A549 treated with AZD2906 at 1 μM for 4 hours (cell line): ENCODE measurements at places on chromosomes 3 and 15. TPM values are rescaled to one million over a fixed set of nuclear protein-coding genes. Genes with fewer than 3 reads are reported as not detected.

Gene DPPA4
- total RNA-seq = not detected in 5 replicates

Gene C3orf70
- 0.07 to 0.21 TPM (median 0.09 TPM) in 5 replicates for total RNA-seq

Gene SLC6A6
- total RNA-seq = 82.8 to 116 TPM (median 96.0 TPM) in 5 replicates

Gene RRP9
- total RNA-seq = 33.5 to 47.3 TPM (median 42.8 TPM) in 5 replicates

Gene FSTL1
- 41.7 to 65.9 TPM (median 62.0 TPM) in 5 replicates for total RNA-seq

Gene CAPN3
- total RNA-seq = 0.17 to 0.36 TPM (median 0.22 TPM) in 5 replicates

Gene SPATA12
- 0.29 to 0.55 TPM (median 0.39 TPM) in 5 replicates for total RNA-seq

Gene SPPL2A
- 87.8 to 97.0 TPM (median 90.2 TPM) in 5 replicates for total RNA-seq

Gene CRABP1
- total RNA-seq = 0.98 to 2.4 TPM (median 1.8 TPM) in 5 replicates

Gene IL17RD
- total RNA-seq = 0.56 to 1.2 TPM (median 0.97 TPM) in 5 replicates

Gene MLF1
- total RNA-seq = 20.9 to 26.0 TPM (median 22.9 TPM) in 5 replicates

Gene MRPL46
- 51.4 to 62.4 TPM (median 58.0 TPM) in 5 replicates for total RNA-seq

Gene GPR62
- not detected in 5 replicates for total RNA-seq

Gene GP5
- 0.01 to 0.02 TPM in 2 of 5 replicates, not detected in the others for total RNA-seq

Gene GHSR
- not detected in 5 replicates for total RNA-seq

Gene C3orf18
- total RNA-seq = 2.1 to 2.7 TPM (median 2.4 TPM) in 5 replicates

Gene CLDN11
- 0.07 to 0.15 TPM (median 0.12 TPM) in 5 replicates for total RNA-seq

Gene TMEM212
- not detected in 5 replicates for total RNA-seq

Gene ROPN1B
- not detected in 5 replicates for total RNA-seq

Gene KBTBD12
- total RNA-seq = not detected in 5 replicates

Gene LRRC3B
- not detected in 5 replicates for total RNA-seq

Gene ANKRD63
- 0.24 to 0.43 TPM (median 0.33 TPM) in 5 replicates for total RNA-seq

Gene CILP
- 0.40 to 0.60 TPM (median 0.46 TPM) in 5 replicates for total RNA-seq

Gene EXD1
- 0.14 to 0.17 TPM (median 0.14 TPM) in 3 of 5 replicates, not detected in the others for total RNA-seq

Gene SEMA3B
- 5.2 to 7.9 TPM (median 7.4 TPM) in 5 replicates for total RNA-seq

Gene CKMT1B
- 2.7 to 4.4 TPM (median 3.4 TPM) in 5 replicates for total RNA-seq

Gene COL6A5
- total RNA-seq = not detected in 5 replicates

Gene CFAP20DC
- total RNA-seq = 1.3 to 2.3 TPM (median 1.9 TPM) in 5 replicates

Gene HHATL
- not detected in 5 replicates for total RNA-seq

Gene XYLB
- total RNA-seq = 3.1 to 4.3 TPM (median 3.4 TPM) in 5 replicates

Gene PDCD6IP
- 124 to 162 TPM (median 159 TPM) in 5 replicates for total RNA-seq

Gene BCL2A1
- 7.7 to 13.0 TPM (median 9.7 TPM) in 5 replicates for total RNA-seq

Gene ZNF710
- 12.1 to 19.2 TPM (median 15.7 TPM) in 5 replicates for total RNA-seq
